RWPE1 (cell line): ENCODE measurements at places on chromosomes 13 and 19.

- no peak for DNase-seq
Observed at GRCh38 chr19:14222886-14223285, 16.9 kb upstream of the ADGRL1 start.

DNA sequence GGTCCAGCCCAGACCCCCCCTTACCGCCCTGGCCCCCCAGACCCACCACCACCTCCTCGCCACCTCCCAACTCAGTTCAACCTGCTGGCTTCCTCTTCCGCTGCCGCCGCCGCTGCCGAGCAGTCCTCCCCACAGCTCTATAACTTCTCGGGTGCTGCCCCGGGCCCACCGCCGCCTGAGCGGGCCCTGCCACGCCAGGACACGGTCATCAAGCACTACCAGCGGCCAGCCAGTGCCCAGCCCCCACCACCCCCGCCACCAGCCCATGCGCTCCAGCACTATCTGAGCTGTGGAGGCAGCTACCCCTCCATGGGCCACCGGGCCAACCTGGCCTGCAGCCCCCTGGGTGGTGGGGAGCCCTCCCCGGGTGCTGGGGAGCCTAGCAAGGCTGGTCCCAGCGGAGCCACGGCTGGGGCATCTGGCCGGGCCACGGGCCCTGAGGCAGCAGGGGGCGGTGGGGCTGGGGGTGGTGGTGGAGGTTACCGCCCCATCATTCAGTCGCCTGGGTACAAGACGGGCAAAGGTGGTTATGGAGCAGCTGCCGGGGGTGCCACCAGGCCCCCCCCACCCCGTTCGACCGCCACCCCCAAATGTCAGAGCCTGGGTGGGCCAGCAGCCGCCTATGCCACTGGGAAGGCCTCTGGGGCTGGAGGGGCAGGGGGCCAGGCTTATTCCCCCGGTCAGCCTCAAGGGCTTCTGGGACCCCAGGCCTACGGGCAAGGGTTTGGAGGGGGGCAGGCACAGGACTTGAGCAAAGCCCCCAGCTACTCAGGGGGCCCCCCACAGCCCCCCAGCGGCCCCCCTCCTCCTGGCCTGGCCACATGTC lies 4.2 kb downstream of the PRR12 start:
- DNase-seq: no peak

GRCh38 chr13:93505104-93505952 lies 278.7 kb downstream of the GPC6 start:
- no peak for DNase-seq

DNA sequence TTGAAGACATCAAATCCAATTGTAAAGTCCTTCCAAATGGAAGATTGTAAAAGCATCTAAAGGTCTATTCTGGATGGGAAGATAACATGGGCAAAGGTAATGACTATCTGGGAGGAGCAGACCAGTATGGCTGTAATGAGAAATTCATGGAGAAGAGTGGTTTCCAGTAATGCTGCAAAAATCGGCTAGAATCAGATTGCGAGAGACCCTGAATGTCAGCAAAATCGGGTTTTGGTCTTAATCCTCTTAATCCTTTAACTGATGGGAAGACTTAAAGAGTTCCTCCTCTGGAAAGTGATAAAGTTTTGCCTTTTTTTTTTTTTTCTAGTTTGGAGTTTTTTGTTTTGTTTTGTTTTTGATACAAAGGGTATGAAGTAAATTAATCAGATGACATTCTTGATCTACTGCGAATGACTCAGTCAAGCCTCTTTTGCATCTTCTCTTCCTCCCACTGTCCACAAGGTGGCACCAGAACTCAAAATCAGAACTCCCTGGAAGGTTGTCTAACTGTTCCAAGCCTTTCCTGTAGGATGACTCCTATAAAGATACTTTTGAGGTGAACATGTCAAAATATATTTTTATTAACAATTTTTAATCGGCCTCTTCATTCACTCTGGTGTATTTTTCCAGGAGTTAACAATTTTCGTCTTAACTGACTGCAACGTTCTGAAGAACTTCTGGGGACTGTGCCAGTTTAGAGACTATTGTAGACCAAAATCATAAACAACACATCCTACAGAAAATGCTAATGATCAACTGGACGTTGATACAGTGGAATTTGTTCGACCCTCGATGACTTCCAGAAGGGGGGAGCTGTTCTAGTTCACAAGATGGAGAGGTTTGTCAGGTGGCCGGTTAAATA lies 213.3 kb upstream of the MIR17HG start:
- DNase-seq: peak; percentile 48

- DNase-seq: no peak
Observed at GRCh38 chr19:18577365-18577914, 5.8 kb downstream of the UBA52 start.

DNA sequence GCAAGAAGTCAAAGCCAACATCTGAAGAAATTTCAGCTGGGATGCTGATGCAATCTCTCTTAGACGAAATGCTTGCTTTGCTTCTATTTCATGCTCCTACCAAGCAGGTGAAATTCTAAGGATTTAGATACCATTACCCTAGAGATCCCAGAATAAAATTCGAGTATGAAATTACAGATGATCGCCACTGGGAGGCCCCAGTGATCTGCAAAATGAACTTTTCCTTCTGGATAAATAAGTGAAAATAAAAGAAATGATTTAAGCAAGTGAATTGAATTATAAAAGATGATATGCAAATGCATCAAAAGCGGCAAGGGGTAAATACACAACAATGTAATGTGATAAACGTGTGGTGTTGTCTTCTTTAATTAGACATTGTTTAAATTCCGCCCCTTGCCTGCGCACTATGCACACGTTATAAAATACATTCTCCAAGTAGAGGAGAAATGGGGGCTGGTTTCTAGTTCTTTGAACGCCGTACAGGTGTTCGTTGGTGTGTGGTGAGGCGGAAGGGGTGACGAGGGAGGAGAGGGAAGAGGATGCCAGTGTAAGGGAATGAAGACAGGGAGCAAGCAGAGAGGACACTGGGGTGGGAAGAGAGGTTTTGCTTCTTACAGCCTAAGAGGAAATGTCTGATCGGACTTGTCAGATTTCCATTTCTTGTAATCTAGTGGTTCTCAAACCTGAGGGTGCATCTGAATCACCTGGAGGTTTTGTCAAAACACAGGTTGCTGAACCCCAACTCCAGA lies 58.0 kb downstream of the ERCC5 start:
- DNase-seq: peak; percentile 33

DNA sequence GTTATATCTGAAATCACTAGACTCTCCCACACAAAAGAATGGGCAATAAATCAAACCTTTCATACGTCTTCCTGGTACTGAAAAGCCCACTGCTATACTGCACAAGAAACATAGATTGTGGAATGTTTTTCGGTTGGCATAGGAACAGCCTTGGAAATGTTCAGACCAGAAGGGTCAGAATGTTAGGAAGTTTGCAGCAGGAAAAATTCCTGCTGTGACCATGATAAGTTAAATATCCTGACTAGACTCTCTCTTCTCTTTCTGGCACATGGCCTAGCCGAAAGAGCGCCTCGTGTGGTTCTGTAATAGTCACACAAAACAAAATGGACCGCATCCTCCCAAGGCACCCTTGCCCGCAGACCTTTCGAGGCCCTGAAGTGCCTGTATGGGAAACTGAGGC lies 427.2 kb downstream of the COG6 start:
- no peak for DNase-seq

- no peak for DNase-seq
Observed at GRCh38 chr13:50588491-50589130, 254.9 kb downstream of the DLEU7 start.

DNA sequence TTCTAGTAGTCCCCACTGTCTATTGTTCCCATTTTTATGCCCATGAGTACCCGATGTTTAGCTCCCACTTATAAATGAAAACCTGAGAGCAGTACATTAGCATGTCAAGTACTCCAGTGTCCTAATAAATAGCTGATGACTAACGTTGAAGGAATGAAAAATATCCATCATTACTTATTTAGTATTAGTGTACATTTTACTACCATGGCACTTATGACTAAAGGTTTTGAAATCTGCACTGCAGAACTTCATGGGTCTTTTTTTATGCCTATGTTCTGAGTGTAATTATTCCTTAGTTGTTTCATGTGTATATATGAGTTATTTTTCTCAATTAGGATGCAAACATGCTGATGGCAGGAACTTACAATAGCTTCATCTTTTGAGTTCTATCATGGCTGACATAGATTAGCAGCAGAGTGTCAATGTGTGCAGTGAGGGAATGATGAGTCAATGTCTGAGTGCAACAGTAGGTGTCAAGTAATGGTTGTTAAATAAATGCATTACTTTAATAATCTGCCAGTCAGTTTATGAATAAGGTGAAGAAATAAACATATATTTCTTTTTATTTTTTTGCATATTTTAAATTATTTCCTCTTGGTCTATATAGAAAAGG lies 188.4 kb downstream of the ITGBL1 start:
- peak; percentile 72 for DNase-seq

DNA sequence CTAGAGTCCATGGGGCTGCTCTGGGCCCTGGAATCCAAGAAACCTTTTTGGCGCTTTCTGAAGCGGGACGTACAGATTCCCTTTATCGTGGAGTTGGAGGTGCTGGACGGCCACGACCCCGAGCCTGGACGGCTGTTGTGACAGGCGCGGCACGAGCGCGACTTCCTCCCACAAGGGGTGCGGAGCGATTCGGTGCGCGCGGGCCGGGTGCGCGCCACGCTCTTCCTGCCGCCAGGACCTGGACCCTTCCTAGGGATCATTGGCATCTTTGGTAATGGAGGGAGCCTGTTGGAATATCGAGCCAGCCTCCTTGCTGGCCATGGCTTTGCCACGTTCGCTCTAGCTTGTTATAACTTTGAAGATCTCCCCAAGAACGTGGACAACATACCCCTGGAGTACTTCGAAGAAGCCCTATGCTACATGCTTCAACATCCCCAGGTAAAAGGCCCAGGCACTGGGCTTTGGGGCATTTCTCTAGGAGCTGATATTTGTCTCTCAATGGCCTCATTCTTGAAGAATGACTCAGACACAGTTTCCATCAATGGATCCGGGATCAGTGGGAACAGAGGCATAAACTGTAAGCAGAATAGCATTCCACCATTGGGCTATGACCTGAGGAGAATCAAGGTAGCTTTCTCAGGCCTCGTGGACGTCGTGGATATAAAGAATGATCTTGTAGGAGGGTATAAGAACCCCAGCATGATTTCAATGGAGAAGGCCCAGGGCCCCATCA lies 3.5 kb upstream of the ZFP82 start:
- DNase-seq: no peak

- DNase-seq: no peak
Observed at GRCh38 chr13:105448811-105449210, 1086.7 kb downstream of the EFNB2 start.

DNA sequence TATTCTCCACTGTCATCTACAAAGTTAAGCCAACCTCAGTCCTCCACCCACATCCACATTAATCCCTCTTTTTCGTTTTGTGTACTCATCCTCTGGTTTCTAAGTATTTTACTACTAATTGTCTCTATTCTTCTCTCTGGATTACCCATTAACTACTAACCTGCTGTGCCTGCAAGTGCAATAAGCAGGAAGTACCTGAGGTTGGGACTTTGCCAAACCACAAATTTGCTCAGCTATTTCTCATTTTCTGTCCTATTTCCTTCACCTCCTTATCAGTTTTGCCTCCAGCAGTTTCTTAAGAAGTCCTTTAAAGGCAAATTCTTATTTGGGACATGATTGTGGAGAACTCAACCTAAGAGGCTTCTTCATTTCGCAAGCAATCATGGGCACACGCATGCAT lies 1708.9 kb downstream of the SLITRK5 start:
- peak; percentile 4 for DNase-seq

GRCh38 chr19:966485-967088 lies 17.6 kb upstream of the WDR18 start:
- DNase-seq: no peak

DNA sequence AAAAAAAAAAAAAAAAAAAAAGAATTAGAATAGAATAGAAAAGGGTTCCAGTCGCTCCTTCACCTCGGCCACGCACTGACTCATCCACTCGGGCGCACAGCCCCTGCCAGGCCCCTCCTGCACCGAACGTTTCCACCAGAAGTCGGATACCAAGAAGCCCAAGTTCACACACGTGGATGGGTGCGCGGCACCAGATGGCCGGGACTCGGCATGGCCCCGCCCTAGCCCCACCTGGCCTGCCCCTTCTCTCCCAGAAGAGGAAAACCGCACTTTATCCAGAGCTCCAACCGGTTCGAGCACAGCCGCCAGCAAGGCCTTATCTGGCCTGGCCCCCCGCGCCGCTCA lies 5.9 kb downstream of the PRR36 start:
- no peak for DNase-seq

GRCh38 chr19:4988770-4989251 lies 19.9 kb downstream of the KDM4B start:
- DNase-seq: no peak

DNA sequence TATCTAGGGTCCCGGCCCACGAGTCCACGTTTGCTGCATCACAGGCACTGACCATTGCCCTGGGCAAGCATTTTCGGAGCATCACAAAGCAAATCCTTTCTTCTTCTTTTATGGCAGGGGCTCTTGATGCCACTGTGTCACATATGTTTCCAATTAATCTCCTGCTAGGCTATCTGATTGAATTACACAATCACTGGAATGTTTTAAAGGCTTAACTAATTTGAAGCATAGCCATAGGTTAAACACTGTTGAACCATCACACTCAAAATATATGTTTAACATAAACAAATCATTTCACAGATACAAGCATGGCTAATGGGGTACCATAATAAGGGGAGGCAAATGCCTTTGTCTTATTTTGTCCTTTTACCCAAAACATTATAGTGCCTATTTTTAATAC lies 338.3 kb downstream of the POU4F1 start:
- DNase-seq: no peak

DNA sequence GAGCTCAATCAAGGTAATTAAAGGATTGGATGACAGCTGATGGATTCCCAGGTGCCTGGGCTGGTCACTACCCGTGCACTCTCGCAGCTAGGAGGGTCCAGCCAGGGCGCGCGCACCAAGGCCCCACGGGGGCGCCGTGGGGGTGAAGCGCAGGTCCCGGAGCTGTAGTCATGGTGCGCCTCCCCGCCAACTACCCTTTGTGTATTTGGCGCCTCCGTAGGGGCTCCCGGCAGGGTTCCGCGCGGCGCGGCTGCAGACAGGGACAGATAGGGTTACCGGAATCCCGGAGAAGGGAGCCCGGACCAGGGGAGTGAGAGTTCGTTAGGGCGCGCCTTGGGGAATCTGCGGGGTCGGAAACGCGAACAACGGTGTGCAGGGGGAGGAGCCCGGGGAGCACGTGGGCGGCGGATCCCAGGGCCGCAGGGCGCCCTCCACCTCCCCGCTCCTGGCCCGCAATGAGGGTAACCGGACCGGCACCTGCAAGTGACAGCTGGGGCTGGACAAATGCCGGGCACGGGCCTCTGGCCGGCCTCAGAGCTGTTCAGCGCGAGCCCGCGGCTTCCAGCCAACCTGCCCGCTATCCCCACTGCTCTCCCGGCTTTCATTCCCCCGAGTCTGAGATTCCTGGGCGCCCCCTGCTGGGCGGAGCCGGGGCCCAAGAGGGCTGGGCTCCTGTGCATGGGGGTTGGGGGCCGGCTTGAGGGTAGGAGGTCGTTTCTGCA lies 3.4 kb upstream of the PRAM1 start:
- peak; percentile 68 for DNase-seq

GRCh38 chr13:54953786-54954185 lies 1925.2 kb downstream of the OLFM4 start:
- peak; percentile 44 for DNase-seq

DNA sequence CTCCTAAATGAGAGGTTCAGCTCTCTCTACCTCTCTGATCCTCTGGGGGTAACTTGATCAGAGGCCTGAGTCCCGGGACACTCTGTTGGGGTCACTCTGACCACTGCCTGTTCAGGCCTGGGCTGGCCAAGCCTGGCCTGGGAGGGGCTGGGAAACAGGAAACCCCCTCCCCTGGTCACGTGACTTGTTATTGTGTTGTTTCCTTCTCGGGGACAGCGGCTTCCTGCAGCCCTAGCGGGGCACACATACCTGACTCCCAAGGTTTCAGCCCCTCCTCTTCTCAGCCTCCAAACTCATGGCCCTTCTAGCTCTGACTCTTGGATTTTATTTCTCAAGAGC lies at the start of gene USHBP1:
Gene USHBP1, minus strand, starts transcription at position 105 of the 339 bp plus-strand sequence. CDS start 446 bp downstream, outside the sequence.
- DNase-seq: no peak
